ENCODE measurements at places on chromosomes 11 and 22.

GRCh38 chr22:35506259-35506570 lies 34.4 kb upstream of the RASD2 start:
- no peak for DNase-seq

DNA sequence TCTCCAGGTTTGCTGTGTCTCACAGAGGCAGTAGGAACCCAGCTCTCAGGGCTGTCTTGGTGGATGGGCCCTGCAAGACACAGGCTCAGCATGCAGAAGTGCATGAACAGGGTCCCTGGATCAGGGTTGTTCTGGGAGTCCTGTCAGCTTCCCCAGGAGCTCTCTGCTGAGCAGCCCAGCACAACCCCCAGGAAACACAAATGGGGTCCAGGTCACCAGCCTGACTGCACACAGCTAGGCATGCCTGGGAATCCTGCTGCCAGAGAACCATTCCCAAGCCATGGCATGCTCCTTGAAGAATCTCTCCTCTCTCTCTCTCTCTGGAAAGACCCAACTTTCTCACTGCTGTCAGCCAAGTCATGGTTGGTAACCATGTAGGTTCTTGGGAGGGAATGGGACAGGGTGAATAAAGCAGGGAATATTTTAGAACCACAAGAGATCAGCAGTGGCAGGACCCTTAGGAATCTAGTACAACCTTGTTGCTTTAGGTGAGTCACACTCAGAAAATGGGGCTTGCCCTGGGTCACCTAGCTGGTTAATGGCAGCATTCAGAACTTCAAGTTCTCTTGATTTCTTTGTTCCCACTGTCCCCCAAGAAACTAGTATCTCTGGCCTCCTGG lies 21.4 kb downstream of the TUB start:
- DNase-seq: no peak

GRCh38 chr11:120676991-120677390 lies 165.4 kb downstream of the GRIK4 start:
- no peak for DNase-seq

DNA sequence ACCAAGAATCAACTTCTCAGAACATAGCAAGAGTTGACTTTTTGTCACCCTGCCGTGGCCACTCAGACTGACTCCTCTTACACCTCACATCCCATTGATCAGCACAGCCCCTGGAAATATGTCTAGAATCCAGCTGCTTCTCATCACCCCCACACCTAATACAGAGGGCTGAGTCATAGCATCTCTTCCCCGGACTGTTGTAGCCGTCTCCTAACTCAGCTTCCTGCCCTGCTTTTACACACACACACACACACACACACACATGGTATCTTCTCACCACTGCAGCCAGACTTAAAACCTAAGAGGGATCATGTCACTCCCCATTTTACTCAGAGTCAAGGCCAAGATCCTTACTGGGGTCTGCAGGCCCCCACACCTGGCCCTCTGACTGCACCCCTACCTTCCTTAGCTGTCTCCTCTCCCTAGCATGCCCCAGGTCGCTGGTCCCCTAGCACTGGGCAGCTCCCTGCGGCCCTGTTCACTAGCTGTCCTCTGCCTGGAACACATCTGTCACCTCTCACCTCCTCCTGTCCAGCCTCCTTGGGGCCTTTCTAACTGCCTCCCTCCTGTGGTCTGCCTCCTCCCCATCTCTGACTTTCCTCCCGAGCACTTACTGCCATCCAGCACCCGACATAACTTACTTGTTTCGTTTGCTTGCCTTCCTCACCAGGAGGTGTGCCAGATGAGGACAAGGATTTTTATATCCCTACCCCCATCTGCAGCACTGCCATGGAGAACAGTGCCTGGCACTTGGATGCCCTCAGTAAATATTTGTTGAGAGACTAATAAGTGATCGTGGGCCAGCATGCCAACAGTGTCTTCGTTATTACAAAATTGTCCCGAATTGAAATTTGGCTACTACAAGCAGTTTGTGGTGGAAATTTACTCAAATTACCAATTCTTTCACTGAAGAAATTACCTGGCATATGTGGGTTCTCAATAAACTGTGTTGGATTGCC lies 61.9 kb downstream of the BMAL1 start:
- no peak for DNase-seq

GRCh38 chr11:35546317-35546716 lies 20.9 kb upstream of the PAMR1 start:
- DNase-seq: no peak

DNA sequence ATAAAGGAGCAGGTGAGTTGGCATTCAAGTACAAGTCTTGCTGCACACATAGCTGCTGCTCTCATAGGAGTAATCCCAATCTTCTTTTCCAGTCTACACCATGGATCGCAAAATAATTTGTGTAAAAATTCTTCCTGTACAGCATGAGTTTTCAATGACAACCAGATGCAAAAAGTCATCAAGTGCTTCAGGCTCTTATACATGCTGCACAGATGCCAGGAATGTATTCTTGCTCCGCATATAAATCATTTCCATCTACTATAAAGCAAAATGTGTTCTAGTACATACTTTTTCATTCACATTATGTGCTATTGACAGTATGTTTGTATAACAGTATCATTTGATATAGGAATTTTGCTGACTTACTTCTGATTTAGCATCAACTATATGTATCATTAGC lies 35.4 kb downstream of the NXPE2 start:
- DNase-seq: no peak

DNA sequence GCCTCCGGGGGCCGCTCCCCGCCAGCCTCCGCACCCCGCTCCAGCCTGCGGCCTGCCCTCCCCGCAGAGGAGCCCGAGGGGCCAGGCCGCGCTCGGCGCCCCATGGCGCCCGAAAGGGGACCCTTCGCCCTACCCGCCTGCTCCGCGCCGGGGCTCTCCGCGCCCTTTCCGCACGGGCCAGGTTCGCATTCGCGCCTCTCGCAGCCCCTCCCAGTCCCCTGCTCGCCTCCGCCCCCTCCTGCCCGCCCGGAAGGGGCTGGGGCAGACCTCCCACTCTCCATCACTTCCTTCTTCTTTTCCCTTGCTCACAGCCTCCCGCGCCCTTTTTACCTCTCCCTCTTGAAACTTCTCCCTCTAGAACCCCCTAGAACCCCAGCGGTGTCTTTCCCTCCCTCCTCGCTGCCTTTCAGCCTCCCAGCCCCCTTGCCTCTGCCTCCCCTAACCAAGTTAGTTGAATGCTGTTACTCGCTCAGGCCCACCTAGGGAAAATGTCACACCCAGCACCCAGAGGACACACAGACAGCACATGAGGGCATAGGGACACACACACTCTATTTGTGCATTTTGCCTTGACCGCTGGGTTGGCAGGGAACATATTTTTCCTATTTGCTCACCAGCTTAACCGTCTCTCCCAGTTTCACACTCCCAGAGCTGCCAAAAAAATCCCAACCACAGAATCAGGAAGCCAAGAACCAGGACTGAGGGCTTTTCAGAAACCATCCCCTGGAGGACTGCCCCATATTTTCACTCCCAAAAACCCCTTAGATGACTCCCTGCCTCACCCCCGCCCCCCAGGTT lies at the start of gene SLC43A3:
TSS of gene SLC43A3 (minus strand) at position 193 of the 798 bp plus-strand sequence. CDS start 949 bp downstream, outside the sequence.
- DNase-seq: no peak

DNA sequence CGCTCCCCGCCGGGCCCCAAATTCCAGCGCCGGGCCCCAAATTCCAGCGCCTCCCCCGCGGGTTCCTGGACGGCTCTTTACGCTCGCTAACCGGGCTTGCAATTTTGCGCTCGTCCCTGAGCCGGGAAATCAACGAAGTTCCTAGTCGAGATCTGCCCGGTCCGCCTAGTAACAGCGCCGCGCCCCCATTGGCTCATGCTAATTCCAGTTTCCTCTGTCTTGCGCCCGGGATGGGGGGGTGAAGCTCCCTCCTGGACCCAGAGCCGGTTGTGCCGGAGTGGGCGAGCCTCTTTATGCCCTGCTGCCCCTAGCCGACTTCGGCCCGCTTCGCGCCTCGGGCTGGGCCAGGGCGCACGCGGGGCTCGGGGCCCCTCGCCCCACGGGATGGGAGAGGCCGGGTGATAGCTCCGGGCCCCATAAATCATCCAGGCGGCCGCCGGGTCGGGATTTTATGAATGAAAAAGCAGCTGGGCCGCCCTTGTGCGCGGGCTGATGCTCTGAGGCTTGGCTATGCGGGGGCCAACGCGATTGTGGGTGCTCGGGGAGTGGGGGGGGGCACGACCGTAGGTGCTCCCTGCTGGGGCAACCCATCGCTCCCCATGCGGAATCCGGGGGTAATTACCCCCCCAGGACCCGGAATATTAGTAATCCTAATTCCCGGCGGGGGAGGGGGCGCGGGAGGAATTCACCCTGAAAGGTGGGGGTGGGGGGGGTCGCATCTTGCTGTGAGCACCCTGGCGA lies 1.8 kb upstream of the CCND1 start:
- DNase-seq: peak; percentile 84

DNA sequence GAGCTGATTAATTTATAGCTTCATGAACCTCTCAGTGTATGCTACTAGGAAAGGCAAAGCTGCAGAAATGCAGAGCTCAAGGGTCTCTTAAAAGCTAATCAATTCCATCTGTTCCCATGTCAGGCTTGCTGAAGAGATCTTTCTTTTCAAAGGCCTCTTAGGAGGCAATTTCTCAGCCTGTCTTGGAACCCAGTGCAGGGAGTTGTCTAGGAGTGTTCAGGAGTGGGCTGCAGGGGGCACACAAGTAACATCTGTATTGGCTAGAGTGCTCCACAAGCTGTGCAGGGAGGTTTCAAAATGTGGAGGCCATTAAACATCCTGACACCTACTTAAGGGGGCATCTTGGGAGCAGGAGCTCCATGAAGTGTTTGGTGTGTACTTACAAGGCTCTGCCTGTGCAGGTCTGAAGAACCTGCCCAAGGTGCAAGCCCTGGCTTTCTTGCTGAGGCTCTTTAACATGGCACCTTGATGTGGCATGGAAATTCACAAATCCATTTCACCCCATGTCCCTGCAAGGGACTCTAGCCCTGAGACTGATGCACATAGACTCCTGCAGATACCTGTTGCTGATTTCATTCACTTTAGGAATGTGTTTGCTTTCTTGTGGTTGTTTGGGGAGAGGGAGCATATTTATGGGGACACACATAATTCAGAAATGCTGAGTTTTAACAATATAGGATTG lies 134.7 kb downstream of the ME3 start:
- no peak for DNase-seq

- DNase-seq: no peak
Observed at GRCh38 chr11:13303668-13304649, 26.4 kb downstream of the BMAL1 start.

DNA sequence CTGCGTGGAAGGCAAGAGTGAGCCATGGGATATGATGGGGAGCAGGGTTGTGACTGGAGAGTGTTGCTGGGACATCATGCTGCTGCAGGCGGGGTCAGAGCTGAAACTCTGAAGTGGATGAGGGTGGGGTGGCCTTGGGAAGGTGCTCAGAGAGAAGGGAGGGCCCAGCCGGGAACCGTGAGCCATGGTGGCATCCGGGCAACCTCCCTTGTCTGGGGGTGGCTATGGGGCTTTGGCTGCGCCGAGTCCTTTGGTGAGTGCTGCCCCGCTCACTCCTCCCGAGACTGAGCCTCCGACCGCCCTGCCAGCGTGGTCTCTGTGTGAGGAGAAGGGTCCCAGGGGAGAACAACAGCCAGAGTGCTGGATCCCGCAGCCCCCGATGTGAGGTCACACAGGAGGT lies 632.0 kb downstream of the BRD1 start:
- no peak for DNase-seq

DNA sequence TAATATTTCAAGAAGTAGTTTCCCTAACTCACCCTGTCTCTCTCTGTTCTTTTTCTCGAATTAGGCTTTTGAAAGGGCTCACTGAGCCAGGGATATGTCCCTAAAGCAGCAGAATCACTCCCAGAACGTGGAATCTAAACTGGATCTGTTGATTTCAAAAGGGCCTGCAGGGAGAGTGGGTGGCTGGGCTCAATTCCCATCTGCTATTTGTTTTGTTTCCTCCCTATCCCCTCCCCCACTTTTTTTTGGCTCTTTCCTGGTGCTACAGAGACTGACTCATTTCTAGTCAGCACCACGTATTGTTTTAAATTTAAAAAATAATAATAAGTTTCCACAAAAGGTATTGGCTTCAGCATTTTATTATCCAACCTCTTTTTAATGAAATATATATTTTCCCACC lies 961.5 kb downstream of the FAM181B start:
- DNase-seq: no peak

Measured in SHP77 treated with DMSO at 0.1 percent for 48 hours (cell line).